Stimulated activated CD4-positive, alpha-beta T cell treated with anti-CD3 and anti-CD28 coated beads, Interleukin-4, amount 100 ng/mL, for 24 hours (primary cell): ENCODE measurements at places on chromosomes 7 and 10.

- DNase-seq, result no peak
These were observed 423 bp downstream of the BAZ1B start for GRCh38 chr7:73521636-73522104.

DNA sequence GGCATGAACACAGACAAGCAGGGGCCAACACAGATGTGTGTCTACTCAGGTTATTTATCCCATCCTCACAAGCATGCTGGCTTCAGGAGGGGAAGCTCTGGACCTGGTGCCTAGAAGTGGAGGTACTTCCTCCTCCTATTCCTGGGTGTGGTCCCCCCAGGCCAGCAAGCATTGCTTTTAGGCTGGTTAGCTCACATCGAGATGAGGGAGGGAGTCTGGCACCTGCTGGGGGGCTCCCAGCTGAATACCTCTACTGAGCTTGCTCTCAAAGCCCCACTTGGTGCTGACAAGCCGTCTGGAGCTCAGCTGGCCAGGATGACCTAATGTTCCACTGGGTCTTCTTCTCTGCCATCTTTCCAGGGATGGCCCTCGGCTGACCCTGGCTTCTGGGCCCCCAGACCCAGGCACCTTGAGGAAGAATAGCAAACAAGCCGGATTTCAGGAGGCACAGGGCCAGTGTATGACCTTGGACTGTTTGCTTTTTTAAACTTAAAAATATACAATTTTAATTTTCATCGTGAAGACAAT lies 26.8 kb downstream of the FAM241B start:
- DNase-seq, result no peak

DNA sequence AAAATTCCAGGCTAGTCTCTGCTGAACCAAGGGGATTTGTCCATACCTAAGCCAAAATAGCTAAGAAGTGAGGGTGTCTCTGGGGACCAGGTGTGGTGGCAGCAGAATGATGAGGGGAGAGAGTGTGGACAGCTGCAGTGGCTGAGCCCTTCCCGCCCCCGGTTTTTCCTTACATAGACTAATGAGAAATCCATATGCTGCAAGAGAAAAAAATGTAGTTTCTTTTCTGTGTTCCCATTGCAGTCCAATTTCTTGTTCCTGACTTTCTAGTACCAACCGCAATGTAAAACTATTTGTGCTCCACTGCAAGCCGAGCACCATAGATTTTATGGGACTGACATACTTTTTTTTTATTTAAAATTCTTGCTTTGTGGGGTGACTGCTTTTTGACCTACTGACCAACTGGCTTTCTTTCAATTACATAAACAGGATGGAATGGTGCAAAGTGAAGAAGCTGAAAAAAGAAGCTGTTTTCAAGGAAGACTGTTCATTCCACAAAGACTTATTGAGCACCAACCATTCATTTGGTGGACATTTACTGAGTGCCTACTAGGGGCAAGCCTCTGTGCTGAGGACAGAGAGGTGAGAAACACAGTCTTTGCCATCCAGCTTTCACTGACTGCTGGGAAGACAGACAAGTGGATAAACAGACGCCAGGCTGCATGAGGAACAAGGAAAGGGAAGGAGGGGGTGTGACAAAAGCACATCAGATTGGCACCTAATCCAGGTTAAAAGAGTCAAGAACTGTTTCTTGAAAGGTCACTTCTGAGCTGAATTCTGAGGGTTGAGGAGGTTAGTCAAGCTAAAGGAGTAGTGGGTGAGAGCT lies 9.8 kb downstream of the CEP41 start:
- DNase-seq, result no peak

DNA sequence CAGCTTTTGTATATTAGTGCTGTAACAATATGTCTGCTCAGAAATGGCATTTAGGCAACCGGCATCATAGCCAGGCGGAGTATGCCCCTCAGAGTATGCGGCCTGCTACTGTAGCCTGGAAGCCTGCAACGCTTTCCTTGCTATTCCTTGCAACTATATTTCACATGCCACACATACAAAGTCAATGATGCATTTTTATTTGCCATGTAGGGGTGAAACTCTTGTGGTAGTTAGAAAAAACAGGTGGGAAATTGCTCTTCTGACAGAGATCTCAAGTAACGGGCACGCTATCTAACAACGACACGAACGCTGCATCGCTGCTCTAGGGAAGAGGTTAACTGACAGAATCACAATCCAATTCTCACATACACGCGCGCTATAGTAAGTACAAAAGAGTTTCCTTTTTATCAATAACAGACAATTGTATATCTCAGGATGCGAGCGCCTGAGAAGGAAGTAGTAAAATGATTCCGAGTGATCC lies 5.9 kb downstream of the EBF3 start:
- no peak for DNase-seq

DNA sequence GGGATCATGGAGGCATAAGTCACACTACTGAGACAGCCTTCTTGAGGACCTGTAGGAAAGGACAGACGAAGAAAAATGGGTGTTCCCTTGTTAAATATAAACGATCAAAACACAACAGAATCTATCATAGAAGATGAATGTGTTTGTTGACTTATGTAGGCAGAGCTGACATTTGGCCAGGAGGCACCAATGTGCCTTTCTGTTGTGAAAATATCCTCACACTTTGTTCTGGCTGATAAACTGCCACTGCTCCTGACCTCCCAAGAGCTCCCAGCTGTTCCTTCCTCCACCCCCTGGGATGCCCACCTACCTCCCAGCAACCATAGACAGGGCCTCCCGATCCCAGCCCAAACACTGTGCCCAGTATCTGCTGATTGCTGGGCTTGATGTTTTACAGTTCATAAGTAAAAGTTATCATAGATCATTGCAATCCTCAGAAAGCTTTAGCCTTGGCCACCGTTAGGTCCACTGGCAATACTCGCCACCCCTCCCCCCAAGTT lies 116.6 kb downstream of the CTTNBP2 start:
- DNase-seq, result no peak

- no peak for DNase-seq
These were observed 112.8 kb downstream of the TBXAS1 start for GRCh38 chr7:139941866-139942265.

DNA sequence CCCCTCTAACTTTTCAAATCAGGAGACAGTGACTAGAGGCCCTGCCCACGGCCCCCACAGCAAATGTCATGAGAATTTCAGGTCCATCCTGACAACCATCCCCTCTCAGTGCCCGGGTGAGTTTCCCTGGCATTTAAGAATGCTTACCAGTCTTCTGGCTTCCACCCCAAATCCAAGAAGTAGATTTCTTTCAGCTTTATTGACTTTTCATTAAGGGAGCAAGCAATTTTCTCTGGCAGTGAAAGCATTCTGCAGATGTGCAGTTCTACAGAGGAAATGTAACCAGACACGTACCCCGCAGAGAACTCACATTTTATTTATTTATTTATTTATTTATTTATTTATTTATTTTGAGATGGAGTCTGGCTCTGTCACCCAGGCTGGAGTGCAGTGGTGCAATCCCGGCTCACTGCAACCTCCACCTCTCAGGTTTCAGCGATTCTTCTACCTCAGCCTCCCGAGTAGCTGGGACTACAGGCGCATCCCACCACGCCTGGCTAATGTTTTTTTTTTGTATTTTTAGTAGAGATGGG lies 120.9 kb upstream of the KCTD7 start:
- DNase-seq, result no peak

DNA sequence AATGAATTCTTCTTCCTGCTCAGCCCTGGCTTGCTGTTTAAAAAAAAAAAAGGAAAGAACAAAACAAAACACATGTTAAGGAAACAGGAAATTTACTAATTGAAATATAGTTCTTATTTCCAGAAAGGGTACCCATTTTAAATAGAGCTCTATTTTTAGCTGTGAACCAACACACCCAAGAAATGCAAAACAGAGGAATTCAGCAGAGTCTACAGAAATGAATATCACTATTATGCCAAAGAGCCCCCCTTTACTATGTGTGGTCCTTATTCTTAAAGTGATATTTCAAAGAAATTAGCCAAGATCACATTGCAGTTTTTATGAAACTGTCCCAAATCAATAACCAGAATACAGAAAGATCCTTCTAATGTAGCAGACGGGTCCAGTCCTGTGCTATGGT lies 53.7 kb downstream of the CCDC6 start:
- DNase-seq, result no peak

DNA sequence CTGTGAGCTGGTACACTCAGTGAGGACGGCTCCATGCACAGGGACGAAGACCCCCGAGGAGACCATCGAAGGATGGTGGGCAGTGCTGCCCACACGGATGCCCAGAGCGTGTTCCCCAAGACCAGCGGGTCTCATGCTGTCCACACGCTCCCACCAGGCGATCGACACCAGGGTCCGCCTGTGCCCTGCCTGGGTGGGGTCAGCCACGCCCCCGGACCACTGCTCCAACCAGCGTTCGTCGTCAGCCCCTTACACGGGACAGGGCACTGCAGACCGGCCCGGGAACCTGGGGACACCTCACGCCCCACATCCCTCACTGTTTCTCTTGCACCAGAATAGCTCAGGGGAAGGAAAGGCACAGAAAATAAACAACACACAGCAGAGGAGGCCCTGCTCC lies 223.5 kb downstream of the DNAJB6 start:
- no peak for DNase-seq

GRCh38 chr7:51352174-51353100 lies 35.8 kb upstream of the COBL start:
- no peak for DNase-seq
